ENCODE measurements at places on chromosomes 13 and 19.

DNA sequence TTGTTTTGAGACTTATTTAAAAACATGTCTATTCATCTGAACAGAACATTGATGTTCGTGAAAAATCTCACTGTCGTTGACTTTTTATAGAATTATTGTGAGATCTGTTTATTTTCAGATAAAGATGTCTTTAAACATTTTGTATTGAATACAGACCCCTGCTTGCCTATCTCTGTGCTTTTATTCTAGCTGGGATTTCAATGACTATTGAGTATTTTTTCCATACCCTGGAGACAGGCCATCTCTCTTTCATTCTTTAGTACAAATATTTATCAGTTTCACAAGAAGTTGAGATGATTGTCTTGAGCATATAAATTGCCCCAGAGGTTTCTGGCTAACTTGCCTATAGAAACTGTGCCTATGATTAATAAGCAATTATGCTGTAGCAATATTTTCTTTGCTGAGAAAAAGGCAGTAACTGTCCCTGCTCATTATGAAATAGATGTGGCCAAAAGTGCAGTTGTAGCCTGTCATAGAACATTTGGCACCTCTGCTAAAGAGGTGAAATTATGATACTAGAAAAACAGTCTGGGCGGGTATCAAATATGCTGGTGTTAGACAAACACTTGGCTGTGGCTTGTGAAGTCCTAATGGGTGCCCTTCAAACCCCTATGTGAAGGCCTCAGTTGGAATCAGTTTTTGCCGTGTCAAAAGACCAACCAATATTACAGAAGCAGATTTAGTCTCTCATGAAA lies 360.6 kb downstream of the HS6ST3 start:
- no peak for DNase-seq

DNA sequence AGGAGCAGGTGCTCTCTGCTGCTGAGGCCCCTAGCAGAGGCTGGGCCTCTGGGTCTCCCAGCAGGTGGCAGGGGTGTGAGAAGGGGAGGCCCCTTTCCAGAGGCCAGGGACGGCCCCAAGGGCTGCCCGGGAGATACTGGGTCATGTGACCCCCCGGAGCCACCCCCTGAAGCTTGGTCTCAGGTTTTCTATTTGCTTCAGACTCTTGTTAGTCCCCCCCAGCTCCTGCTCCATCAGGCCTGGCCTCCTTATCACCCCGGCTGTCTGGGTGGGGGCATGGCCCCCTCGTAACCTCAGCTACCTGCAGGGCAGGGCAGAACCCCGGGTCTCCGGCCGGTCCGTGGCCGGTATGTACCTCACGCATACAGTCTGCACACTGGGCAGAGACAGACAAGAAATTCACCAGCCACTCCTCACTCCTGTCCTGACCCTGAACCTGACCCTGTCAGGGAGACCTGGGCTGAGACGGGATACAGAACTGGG lies 13.2 kb upstream of the TCF3 start:
- no peak for DNase-seq

DNA sequence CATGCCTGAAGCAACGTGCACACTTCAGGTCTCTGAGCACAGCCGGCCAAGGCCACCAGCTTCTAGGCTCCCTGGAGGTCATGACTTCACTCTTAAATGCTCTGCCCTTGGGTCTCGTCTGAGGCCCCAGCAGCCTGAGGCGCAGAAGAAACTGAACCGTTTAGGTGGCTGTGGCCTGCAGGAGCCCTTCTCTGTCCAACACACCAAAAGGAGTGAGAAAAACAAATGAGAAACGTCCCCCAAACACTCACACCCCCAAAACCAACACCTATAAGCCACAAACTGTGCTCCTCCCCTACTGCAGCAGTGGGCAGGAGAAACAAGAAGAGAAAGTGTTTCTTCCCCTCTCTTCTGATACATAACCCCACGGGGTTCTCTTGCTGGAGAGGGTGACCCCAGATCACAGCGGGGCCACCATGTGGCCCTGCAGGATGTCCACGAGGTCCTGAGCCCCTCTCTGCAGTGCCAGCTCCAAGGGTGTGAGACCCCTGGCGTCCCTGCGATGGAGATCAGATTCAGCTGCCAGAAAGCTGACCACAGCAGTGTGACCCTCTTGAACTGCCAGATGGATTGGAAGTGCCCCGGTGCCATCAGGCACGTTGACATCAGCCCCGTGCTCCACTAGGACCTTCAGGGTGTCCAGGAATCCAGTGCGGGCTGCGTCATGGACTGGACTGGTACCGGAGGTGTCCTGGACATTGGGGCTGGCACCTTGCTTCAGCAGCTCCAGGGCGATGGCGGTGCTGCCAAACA lies 1.0 kb upstream of the KRI1 start:
- no peak for DNase-seq

DNA sequence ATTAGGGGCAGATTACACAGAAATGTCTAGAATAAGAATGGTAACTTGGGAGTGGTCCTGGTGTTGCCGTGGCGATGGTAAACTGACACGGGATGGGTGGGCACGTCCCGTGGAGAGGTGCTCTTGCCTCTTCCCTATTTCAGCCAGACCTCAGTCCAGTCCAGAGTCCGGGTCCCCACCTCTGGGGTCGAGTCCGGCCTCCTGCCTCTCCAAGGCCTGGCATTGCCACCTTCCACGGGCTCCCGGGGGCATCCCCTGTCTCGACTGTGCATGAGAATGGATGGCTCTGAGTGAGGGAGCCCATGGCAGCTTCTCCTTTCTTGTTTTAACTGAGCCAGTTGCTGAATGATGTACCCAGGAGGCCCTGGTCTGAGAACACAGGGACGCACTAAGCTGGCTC lies 142.3 kb downstream of the SOX1 start:
- no peak for DNase-seq

GRCh38 chr19:19067276-19068072 lies 3.7 kb downstream of the SLC25A42 start:
- no peak for DNase-seq

DNA sequence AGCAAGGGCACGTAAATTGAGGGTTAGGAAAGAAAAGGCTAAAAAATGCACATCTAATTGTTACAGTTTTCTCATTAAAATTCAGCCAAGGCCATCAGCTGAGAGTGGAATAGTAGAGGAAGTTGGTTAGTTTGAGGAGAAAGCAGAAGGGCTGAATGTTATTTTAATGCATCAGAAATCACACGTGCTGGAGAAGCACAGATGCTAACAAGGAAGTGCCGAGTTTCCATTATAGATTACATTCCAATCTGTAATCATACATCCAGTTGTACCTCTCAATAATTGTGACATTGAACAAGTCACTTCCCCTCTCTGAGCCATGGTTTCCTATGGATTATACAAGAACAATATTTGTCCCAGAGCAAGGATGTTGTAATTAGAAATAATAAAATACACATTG lies 25.1 kb downstream of the FPR3 start:
- DNase-seq = no peak

- no peak for DNase-seq
Observed at GRCh38 chr13:98098516-98098915, 44.4 kb upstream of the FARP1 start.

GRCh38 chr19:39307822-39308530 lies 11.8 kb downstream of the IFNL1 start:
- DNase-seq = no peak

- DNase-seq = no peak
Observed at GRCh38 chr13:65679240-65679639, 1550.9 kb downstream of the PCDH9 start.

- DNase-seq = no peak
Observed at GRCh38 chr19:53849237-53849676, 18.4 kb upstream of the MYADM start.

DNA sequence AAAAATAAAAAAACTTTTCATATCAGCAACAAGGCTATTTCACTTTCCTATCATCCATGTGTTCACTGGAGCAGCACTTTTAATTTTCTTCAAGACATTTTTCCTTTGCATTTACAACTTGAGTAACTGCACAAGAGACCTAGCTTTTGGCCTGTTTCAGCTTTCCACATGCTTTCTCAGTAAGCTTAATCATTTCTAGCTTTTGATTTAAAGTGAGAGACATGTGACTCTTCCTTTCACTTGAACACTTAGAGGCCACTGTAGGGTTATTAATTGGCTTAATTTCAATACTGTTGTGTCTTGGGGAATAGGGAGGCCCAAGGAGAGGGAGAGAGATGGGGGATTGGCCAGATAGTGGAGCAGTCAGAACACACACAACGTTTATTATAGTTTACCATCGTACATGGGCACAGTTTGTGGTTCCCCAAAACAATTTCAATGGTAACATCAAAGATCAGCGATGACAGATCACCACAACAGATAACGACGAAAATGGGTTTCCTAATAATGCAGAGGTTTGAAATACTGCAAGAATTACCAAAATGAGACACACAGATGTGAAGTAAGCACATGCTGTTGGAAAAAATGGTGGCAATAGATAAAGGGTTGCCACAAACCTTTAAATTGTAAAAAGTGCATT lies 117.6 kb downstream of the GGACT start:
- no peak for DNase-seq

DNA sequence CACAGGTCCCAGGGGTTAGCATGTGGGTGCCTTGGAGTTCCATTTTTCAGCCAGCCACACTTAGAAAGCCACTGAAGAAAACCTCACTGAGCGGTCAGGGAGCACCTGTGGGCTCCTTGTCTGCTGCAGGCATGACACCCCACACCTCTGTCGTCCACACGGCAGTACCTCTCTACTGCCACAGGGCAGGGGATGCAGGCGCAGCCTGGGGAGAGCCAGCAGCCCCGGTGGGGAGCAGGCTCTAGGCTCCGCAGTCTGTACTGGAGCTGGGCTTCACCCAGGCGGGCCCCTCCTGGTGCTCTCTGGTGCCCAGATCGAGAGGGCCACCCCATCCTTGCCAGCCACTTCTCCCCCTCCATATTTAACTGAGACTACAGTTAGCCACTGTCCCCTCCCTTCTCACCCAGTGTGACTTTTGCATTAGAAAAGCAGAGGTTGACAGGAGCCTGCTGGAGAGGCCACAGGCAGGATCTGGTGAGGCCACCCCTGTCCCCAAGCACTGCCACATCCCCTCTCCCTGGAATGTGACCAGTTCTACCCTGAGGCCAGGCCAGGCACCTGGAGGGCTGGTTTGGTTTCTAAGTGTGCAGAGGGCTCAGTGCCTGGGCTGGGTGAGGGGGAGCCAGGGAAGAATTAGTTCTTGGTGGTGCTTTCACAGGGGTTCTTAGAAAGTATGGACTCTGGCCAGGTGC lies 104.4 kb downstream of the KDM4B start:
- no peak for DNase-seq

- no peak for DNase-seq
Observed at GRCh38 chr13:51534041-51534817, 50.0 kb upstream of the WDFY2 start.

DNA sequence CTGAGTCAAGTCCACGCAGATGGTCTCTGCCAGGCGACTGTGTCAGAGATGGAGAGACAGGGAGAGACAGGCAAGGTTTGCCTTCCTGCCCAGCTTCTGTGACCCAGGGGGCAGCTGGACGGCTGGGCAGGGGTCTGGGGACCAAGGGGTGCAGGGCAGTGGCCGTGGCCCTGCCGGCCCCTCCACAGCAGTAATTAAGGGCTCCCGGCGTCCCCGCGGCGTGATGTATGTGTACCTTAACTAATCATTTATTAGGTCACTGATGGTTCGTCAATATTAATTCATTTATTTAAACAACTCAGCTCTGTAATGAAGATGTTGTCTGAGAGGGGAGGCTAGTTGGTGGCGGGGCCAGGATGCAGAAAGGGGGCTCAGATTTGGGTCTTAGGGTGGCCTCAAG lies 28.6 kb upstream of the TCF3 start:
- no peak for DNase-seq

- no peak for DNase-seq
Observed at GRCh38 chr13:40391788-40392187, 274.7 kb downstream of the FOXO1 start.

GRCh38 chr13:53197424-53197823 lies 168.8 kb downstream of the OLFM4 start:
- DNase-seq = no peak

DNA sequence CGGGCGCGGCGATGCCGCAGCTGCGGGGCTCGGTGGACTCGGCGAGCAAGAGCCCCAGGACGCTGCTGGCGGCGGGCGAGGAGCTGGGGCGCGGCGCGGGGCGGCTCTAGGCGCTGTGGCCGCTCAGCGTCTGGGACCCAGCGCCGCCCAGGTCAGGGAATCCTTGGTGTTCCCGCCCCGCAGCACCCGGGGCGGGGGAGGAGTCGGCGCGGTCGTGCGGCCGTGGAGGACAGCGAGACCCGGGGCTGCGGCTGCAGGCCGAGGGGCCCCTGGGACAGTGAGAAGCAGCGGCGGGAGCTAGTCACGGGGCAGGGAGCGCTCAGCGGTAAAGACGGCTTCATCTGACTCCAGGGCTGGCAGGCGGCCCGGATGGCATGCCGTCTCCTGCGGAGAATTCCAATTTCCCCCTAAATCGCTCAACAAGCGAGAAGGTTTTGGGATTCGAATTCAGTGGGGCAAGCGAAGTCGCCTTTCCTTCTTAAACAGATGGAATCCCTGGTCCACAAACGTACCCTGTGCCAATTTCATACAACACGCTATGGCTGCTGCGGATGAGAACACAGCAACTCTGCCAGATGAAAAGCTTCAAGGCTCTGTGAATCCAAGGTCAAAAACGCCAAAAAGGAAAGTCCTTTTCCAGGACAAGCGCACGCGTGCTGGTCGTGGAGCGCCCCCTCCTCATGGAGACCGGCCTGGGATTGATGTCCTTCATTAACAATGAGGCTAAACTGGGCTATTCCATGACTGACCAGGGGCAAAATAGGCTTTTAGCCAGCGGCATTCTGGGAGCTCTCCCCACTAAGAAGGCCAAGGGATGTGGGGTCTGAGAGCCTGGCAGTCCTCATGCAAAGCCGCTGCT lies 4.2 kb upstream of the ZSCAN4 start:
- no peak for DNase-seq

DNA sequence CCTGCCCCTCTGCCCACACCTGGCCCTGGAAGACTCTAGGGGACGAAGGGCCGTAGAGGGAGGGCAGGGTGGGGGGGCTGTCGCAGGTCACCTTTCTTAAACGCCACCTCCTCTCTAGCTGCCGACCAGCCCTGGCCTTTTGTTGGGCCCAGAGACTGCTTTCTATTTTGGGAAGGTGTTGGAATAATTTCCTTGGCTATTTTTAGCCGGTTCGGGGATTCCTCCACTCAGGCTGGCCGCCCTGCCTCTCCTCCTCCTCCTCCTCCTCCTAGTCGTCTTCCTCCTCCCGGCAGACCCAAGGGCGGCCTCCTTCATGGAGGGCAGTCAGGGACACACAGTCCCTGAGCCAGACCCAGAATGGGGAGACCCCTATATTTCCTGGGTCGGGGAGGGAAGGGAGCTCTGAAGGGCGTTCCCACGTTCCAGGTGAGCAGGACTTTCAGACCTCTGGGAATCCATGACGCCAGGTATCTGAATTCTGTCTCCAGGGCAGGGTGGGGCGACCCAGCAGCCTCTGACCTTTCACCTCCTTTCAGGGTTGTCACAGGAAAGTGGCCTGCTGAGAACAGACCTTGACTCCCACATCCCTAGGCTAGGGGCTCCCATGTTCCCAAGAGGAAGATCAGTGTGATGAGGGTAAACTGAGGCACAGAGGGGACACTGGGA lies 19.9 kb downstream of the GADD45B start:
- DNase-seq = no peak

GRCh38 chr13:113489549-113490495 lies 689 bp downstream of the DCUN1D2 start:
- no peak for DNase-seq

GRCh38 chr19:16522559-16523377 lies 19.5 kb downstream of the CHERP start:
- no peak for DNase-seq

Data from SW 1271 (cell line).